Ascending aorta (tissue), 2 donors: ENCODE measurements at places on chromosomes 6 and 20. TPM values are rescaled to one million over a fixed set of nuclear protein-coding genes. Genes with fewer than 3 reads are reported as not detected.

Gene POPDC3
- not detected for total RNA-seq

Gene GPR6
- total RNA-seq: not detected

Gene GTSF1L
- not detected for total RNA-seq

Gene SASH1
- total RNA-seq: 70.2 TPM

Gene PLAGL1
- total RNA-seq: 86.3 TPM

GRCh38 chr6:30447237-30447636 is 42.1 kb upstream of the HLA-E start:
- no peak for DNase-seq

DNA sequence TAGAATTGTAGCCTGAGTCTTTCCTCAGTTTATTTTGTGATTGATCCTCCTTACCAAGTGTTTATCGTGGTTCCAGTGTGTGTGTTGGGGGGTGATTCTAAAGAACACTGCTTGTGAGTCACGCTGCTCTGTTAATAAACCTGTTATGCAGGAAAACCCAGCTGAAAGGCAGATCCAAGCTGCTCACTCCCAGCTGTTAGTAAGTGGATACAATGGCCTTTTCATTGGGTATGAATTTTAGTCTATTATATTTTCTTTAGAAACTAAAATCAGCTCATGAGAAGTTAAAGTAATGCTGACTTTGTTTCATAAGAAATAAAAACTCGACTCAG is 12.2 kb upstream of the DSTN start:
- no peak for DNase-seq

- DNase-seq: no peak
Observed at GRCh38 chr6:112176175-112176574, 78.2 kb downstream of the LAMA4 start.

GRCh38 chr20:1802385-1803060 is 92.7 kb upstream of the SIRPA start:
- peak; percentile 83 for DNase-seq
